ENCODE measurements at places on chromosomes 5 and 9.

DNA sequence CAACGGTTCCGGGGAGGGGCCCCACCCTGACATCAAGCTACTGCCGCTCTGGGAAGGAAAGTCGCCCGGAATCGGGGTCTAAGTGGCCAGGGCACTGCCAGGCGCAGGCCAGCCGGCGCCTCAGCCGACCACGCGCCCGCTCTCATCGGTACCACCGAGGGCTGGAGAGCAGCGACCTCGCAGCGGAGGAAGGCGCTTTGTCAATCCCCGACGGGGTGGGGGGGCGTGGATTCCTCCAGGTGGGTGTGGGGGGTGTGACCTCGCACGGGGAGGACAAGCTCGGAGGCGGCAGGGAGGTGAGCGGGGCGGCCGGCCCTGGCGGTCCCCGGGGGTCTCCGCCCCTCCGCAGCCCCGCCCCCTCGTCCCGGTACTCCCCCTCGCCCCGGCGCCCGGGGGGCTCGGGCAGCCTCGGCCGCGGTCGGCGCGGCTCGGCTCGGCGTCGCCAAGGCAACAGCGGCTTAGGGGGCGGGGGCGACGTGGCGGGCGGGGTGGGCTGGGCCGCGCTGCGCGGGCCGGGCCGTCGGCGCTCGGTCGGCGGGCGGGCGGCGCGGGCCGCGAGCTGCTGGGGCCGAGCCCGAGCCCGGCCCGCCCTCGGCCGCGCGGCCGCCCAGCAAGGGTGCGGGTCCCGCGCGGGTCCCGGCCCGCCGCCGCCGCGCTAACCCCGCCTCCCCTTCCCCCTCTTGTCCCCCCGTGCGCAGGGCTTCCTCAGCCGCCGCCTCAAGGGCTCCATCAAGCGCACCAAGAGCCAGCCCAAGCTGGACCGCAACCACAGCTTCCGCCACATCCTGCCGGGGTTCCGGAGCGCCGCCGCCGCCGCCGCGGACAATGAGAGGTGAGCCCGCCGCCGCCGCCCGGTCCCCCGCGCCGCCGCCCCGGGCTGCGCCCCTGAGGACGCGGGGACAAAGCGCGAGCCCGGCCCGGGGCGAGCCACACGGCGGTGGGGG is 47.5 kb downstream of the DAB2IP start:
- DNase-seq = peak; percentile 71

- no peak for DNase-seq
These were observed 13.5 kb downstream of the FBXL7 start for GRCh38 chr5:15513431-15513830.

DNA sequence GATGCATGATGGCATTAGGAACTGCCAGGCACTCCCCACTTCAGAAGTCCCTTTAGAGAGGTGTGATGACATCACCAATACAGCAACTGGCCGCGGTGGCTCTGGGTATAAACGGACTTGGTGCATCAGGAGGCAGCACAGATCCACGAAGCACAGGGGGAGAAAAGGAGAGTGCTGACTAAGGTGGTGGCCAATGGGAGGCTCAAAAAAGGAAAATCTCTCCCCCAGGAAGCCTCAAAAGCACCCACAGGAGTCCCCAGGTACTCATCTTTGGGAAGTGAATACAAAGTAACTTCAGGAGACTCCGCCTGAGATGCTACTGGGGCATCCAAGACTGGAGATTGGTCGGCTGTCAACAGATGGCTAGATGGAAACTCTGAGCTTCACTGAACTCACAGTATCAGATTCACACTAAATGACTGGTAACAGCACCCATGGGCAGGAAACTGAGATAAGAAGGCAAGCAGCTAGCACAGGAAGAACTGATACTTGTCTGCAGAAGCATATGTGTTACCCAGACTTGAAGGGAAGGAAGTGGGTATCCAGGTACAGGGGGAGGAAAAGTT is 7.6 kb downstream of the TTC39B start:
- peak; percentile 35 for DNase-seq

GRCh38 chr9:114697951-114698351 is 16.0 kb upstream of the TEX48 start:
- DNase-seq = no peak

DNA sequence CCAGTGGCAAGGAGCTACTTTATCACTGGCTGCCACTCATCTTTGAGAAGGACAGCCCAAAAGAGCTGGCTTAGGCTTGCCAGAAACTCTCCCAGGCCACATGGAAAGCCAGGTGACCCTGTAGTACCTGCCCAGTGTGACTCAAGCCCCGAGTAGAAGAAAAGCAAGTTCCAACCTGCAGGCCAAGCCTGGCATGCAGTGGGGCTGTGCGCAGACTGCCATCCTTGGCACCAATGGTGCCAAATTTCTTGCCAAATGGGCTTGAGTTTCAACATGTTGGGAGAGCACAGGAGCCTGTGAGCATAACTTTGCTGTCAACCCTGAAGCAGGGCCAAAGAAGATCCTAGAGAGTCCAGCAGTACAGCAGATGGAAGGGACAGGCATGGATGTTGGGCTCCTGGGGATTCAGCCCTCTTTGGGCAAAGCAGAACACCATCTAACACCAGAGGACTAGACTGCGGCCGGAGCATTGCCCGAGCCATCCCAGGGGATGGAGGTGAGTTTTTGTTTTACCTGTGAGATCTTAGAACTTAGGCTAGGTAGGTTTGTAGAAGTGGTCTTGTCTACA is 27.3 kb upstream of the SHB start:
- no peak for DNase-seq

GRCh38 chr5:151126199-151126645 is 31.4 kb downstream of the ANXA6 start:
- DNase-seq = peak; percentile 56

- no peak for DNase-seq
These were observed 326.1 kb downstream of the NSG2 start for GRCh38 chr5:174371600-174372094.

GRCh38 chr5:147481874-147482705 is 27.8 kb downstream of the DPYSL3 start:
- no peak for DNase-seq

GRCh38 chr9:109903515-109904138 is 123.6 kb downstream of the PALM2AKAP2 start:
- no peak for DNase-seq
